Stomach (tissue), 19 donors: ENCODE measurements at places on chromosomes 13 and 19. TPM values are rescaled to one million over a fixed set of nuclear protein-coding genes. Genes with fewer than 3 reads are reported as not detected.
A peak's percentile ranks its signal among the peaks of the same experiment; 100 is the strongest.

DNA sequence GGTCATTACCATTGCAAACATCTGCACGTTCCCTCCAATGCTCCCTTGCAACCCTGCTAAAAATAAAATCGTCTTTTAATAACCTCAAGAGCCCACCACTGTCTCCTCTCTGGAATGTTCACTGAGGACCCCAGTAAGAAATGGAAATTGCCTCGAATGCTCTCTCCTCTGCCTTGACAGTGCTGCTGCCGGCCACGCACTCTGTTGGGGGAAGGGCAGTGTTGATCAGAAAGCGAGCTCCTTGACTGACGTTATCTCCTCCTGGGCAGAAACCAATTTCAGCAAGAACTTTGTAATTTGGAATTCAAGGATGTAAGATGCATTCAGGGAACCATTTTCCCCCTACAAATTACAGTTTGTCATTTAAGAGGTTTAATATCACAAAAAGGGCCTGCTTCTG lies 718.5 kb downstream of the UQCRFS1 start:
- H3K27me3 ChIP-seq = no peaks in the 10 kb centered on the region
- no peaks in the 10 kb centered on the region for H3K36me3 ChIP-seq
- no peak for DNase-seq
- H3K27ac ChIP-seq = no peak overlapping the region

GRCh38 chr13:41558781-41559560 lies 101.6 kb downstream of the RGCC start:
- H3K27ac ChIP-seq = no peak overlapping the region
- peaks cover 17% of the 10 kb centered on the region for H3K4me1 ChIP-seq
- no peak overlapping the region for H3K4me3 ChIP-seq
- no peaks in the 10 kb centered on the region for H3K27me3 ChIP-seq
- DNase-seq = no peak

DNA sequence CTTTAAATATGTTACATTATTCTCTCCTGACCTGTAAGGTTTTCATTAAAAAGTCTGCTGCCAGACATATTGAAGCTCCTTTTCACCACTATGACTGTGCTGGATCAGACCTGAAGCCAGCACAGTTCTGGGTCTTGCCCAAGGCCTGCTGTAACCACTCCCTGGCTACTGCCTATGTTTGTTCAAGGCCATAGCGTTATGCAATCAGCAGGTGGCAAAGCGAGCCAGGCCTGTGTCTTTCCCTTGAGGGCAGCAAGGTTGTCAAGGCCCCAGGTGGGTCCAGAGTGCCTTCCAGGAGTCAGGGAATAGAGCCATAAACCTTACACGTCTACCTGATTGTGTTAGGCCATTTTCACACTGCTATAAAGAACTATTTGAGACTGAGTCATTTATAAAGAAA lies 496.8 kb upstream of the PCDH9 start:
- no peaks in the 10 kb centered on the region for H3K4me1 ChIP-seq
- no peak for DNase-seq
- H3K4me3 ChIP-seq = no peak overlapping the region
- no peaks in the 10 kb centered on the region for H3K36me3 ChIP-seq

GRCh38 chr19:8212212-8212611 lies 3.0 kb downstream of the CERS4 start:
- H3K4me3 ChIP-seq = no peak overlapping the region
- H3K4me1 ChIP-seq = peaks cover 39% of the 10 kb centered on the region
- H3K27me3 ChIP-seq = peaks cover 25% of the 10 kb centered on the region

DNA sequence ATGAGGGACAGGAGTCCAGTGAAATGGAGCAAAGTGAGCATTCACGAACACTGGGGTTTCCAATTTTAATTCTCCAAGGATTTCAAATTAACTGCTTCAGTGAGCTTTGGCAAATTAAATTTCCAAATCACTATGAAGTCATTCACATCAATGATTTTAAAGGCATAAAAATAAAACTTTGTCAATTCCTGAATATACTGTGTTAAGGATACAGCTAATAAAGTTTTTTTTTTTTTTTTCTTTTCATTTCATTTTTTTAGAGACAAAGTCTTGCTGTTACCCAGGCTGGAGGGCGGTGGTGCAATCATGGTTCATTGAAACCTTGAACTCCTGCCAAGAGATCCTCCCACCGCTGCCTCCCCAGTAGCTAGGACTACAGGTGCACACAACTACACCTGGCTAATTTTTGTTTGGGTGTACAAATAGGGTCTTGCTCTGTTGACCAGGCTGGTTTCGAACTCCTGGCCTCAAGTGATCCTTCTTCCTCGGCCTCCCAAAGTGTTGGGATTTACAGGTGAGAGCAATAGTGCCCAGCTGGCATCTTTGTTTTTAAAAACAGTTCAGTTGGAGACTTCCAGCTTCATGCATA lies 21.9 kb downstream of the RBM26 start:
- no peak overlapping the region for H3K4me3 ChIP-seq
- H3K4me1 ChIP-seq = peaks cover 68% of the 10 kb centered on the region
- H3K27me3 ChIP-seq = no peaks in the 10 kb centered on the region
- DNase-seq = no peak
- H3K27ac ChIP-seq = no peak overlapping the region

GRCh38 chr13:42039457-42039945 lies 8.9 kb upstream of the DGKH start:
- H3K4me3 ChIP-seq = peak overlapping the region; percentile 86
- no peak for DNase-seq
- H3K27ac ChIP-seq = peak overlapping the region; percentile 97
- no peaks in the 10 kb centered on the region for H3K27me3 ChIP-seq
- peaks cover 16% of the 10 kb centered on the region for H3K4me1 ChIP-seq

- H3K27me3 ChIP-seq = no peaks in the 10 kb centered on the region
- DNase-seq = no peak
- H3K27ac ChIP-seq = peak overlapping the region; percentile 67
- H3K36me3 ChIP-seq = peaks cover 18% of the 10 kb centered on the region
- H3K4me3 ChIP-seq = no peak overlapping the region
- peaks cover 52% of the 10 kb centered on the region for H3K4me1 ChIP-seq
Observed at GRCh38 chr19:46759206-46759605, 13.0 kb upstream of the STRN4 start.

DNA sequence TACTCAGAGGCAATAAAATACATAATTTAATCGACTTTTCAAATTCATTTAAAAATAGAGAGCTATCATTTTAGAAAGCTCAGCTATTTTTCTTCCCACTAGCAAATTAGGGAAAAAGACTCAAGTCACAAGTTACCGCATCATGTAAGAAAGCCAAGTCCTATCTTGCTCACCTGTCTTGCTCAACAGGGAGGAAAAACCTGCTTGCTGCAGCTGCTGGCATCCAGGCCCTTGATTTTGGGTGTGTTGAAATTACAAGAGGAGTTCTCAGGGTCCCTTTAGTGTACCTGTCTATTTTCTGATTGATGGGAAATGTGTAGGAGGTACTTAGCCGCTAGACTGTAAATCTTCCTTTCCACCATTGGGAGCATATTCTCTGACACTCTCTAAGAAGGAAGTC lies 22.2 kb downstream of the SLC10A2 start:
- H3K36me3 ChIP-seq = no peaks in the 10 kb centered on the region
- no peak overlapping the region for H3K4me3 ChIP-seq
- no peaks in the 10 kb centered on the region for H3K4me1 ChIP-seq
- no peaks in the 10 kb centered on the region for H3K27me3 ChIP-seq
- H3K27ac ChIP-seq = no peak overlapping the region

- no peak for DNase-seq
- H3K27ac ChIP-seq = no peak overlapping the region
- H3K4me3 ChIP-seq = no peak overlapping the region
- peaks cover 4% of the 10 kb centered on the region for H3K27me3 ChIP-seq
- no peaks in the 10 kb centered on the region for H3K4me1 ChIP-seq
Observed at GRCh38 chr13:21287331-21287907, 111.0 kb downstream of the MRPL57 start.

GRCh38 chr19:30361107-30361447 lies 11.1 kb upstream of the ZNF536 start:
- H3K36me3 ChIP-seq = no peaks in the 10 kb centered on the region
- peaks cover 21% of the 10 kb centered on the region for H3K27me3 ChIP-seq

GRCh38 chr19:49605605-49606004 lies 14.6 kb downstream of the PRR12 start:
- no peak overlapping the region for H3K4me3 ChIP-seq
- H3K4me1 ChIP-seq = peaks cover 8% of the 10 kb centered on the region
- DNase-seq = no peak
- H3K27me3 ChIP-seq = no peaks in the 10 kb centered on the region

DNA sequence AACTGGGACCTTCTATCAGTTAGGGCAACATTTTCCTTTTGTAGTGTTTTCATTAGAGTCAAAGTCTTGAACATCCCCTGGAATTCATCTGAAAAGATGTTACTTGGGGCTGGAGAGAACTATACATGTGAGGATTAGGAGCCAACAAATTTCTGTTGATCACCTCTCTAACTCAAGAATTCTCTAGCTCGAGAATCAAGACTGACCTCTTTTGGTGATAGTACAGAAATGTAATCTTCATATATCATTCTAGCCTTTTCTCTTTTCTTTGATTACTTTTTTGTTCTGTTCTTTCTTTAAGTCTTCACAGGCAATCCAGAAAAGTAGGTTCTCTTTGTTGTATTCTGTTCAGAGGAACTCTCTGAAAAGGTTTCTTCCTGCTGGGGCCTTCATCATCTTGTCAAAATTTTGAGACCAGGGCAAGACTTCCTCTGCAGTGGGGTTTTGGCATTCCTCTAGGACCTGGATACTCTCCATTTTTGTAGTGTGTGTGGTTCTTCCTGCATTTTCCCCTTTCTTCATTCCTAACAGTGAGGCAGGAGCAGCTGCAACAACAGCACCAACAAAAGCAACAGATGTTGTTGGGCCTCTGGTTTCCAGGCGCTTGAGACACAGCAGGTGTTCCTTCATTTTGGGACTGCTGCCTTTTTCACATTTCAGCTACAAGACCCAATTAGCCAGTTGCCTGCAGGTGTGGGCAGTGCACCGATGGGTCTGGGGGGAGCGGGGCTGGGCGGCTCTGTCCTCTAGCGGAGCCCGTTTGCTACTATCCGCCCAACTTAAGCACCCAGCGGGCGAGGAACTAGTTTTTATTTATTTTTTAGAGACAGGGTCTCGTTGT lies 26.2 kb downstream of the ELF1 start:
- peaks cover 82% of the 10 kb centered on the region for H3K4me1 ChIP-seq
- H3K36me3 ChIP-seq = peaks cover 5% of the 10 kb centered on the region
- H3K4me3 ChIP-seq = no peak overlapping the region

- H3K27me3 ChIP-seq = no peaks in the 10 kb centered on the region
- H3K27ac ChIP-seq = no peak overlapping the region
- no peaks in the 10 kb centered on the region for H3K36me3 ChIP-seq
- no peak for DNase-seq
- H3K4me1 ChIP-seq = no peaks in the 10 kb centered on the region
- no peak overlapping the region for H3K4me3 ChIP-seq
Observed at GRCh38 chr13:65508745-65509144, 1721.4 kb downstream of the PCDH9 start.

DNA sequence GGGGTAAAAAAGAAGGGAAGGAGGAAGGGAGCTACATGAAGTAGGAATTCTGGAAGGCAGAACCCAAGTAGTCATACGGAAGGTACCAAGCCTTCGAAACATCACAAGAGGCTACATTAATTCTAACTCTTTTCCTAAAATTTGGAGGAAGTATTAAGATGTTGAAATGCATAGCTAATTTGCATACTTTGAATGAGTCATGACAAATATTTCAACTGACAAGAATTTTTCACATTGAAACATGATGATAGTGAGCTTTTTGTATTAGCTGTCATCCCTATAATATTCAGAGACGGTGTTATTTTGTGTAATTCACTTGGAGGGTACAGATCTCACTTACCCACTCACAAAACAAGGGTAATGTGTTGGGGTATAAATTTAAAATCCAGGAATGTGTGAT lies 9.1 kb upstream of the ACOD1 start:
- H3K4me3 ChIP-seq = no peak overlapping the region
- no peaks in the 10 kb centered on the region for H3K4me1 ChIP-seq
- no peaks in the 10 kb centered on the region for H3K36me3 ChIP-seq
- no peak overlapping the region for H3K27ac ChIP-seq

DNA sequence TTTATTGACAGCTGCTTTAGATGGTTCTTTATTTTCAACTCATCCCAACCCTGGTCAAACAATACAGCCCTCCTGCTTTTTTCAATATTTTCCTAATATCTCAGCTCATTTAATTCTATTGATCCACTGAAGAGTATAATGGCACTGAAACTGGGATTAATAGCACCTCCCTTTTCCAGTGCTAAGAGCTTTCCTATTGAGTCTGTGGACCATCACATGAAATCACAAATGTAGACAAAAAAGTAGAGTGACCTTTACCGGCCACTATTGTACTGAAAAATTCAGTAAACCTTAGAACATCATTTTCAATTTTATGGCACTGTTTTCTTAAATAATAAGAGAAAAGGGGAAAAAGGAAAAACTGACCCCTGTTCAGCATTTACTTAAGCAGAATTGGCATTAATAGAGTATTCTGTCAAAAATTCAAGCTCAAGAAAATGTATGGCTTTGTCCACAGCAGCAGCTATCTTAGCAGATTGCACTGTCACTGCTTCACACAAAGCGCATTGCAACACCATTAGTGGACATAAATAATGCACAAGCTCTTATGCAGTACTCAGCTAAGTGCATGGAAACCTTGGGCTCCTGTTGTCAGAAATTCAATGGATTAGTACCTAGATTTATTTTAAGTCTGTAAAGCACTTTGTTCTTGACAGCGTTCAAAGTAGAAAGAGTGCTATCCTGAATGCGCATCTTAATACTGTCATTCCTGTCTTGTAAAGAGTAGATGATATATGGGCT lies 851.0 kb upstream of the KLHL1 start:
- peak; percentile 10 for DNase-seq
- no peaks in the 10 kb centered on the region for H3K36me3 ChIP-seq
- H3K4me1 ChIP-seq = no peaks in the 10 kb centered on the region
- no peaks in the 10 kb centered on the region for H3K27me3 ChIP-seq

DNA sequence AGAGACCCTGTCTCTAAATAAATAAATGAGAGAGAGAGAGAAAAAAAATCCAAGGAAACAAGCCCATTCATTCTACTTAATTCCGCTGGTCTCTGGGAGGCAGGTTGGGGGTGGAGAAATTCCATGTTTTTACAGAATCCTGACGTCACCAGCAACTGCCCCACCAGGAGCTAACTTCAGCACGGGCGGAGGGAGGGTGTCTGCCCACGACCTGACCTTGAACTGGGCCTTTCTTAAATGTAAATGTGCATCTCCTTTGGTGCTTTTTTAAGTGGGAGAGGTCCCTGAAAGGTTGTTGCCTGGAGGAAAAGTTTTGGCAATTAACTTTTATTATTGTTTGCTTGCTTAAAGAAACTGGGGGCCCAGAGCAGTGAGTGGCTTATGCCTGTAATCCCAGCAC lies 15.5 kb downstream of the KLF2 start:
- no peaks in the 10 kb centered on the region for H3K36me3 ChIP-seq
- no peak overlapping the region for H3K27ac ChIP-seq
- H3K27me3 ChIP-seq = no peaks in the 10 kb centered on the region
- H3K4me3 ChIP-seq = no peak overlapping the region
- DNase-seq = no peak

Gene PRX
- 8.1 TPM for total RNA-seq

Gene PIH1D1
- total RNA-seq = 80.6 TPM

Gene SEMA6B
- 2.0 TPM for total RNA-seq

Gene RDH8
- not detected for total RNA-seq

Gene TMEM150B
- total RNA-seq = 15.8 TPM

Gene SLC10A2
- not detected for total RNA-seq

Gene ZNF329
- total RNA-seq = 5.2 TPM

Gene ZC3H4
- total RNA-seq = 78.5 TPM

Gene MED16
- 126 TPM for total RNA-seq
